ENCODE measurements at places on chromosomes 5 and 9. TPM values are rescaled to one million over a fixed set of nuclear protein-coding genes. Genes with fewer than 3 reads are reported as not detected.

Gene TSSK1B
- total RNA-seq = 0.05 TPM

- no peak for DNase-seq
Observed at GRCh38 chr5:97071101-97071500, 71.3 kb downstream of the LIX1 start.

GRCh38 chr9:124708633-124709291 lies 62.3 kb downstream of the NR6A1 start:
- DNase-seq = no peak

- no peak for DNase-seq
Observed at GRCh38 chr5:10627160-10627701, 63.4 kb downstream of the ANKRD33B start.

Gene MCIDAS
- total RNA-seq = not detected

Gene SEMA6A
- total RNA-seq = 6.2 TPM

Gene PCDHB11
- total RNA-seq = 0.24 TPM

DNA sequence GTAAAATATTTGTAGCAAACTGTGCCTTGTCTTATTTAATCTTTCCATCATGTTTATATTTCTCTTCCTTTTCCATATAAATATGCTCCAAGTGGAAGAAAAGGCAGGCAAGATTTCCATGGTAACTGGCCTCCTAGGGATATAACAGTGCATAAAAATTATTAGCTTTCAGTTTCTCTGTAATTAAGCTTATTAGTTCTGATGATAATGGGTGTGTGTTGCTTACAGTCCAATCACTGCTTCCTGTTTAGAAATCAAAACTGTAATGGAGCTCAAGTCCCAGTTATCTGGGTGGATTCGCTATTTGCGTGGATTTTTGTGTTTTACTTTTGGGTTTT lies 213.0 kb downstream of the PJA2 start:
- no peak for DNase-seq

GRCh38 chr9:114039484-114039883 lies 38.6 kb downstream of the AMBP start:
- DNase-seq = no peak

GRCh38 chr9:20220286-20220685 lies 402.0 kb downstream of the MLLT3 start:
- no peak for DNase-seq

Gene C9
- total RNA-seq = 0.19 TPM

DNA sequence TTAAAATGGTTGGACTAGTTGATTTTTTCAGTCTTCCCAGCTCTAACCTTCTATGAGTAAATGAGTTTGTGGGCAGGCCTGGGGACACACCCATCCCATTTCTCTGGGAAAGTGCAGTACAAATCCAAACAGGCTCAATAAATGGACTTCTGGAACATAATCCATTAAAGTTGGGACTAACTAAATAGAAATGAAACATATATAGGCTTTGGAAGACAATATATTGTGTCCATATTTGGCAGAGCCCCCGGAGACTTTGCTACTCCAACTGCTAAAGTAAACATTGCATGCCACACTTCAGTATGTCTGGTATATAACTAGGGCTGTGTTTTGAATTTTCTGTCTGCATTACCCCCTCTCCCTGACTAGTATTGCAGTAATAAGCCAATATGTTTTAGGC lies 191.4 kb upstream of the DAB2 start:
- no peak for DNase-seq

- no peak for DNase-seq
Observed at GRCh38 chr9:79809931-79810330, 238.2 kb downstream of the TLE4 start.

GRCh38 chr5:163135849-163136248 lies 301.5 kb upstream of the CCNG1 start:
- no peak for DNase-seq

All from thymus (tissue), 14 donors.